ENCODE measurements at places on chromosomes 3 and 15. TPM values are rescaled to one million over a fixed set of nuclear protein-coding genes. Genes with fewer than 3 reads are reported as not detected.

The PLA2G4E gene
- total RNA-seq, result not detected

The CGNL1 gene
- total RNA-seq, result not detected

The EXOG gene
- 19.0 TPM for total RNA-seq

The TAMM41 gene
- 26.1 TPM for total RNA-seq

The IL5RA gene
- total RNA-seq, result 0.70 TPM

The AGBL1 gene
- total RNA-seq, result not detected

The GOLGA6L4 gene
- total RNA-seq, result 0.62 TPM

The TMEM207 gene
- not detected for total RNA-seq

The KIF15 gene
- total RNA-seq, result 23.6 TPM

The SAMD7 gene
- not detected for total RNA-seq

The EFHB gene
- 0.39 TPM for total RNA-seq

The TM4SF1 gene
- 0.18 TPM for total RNA-seq

The GPR87 gene
- total RNA-seq, result 0.61 TPM

The TMEM108 gene
- total RNA-seq, result not detected

The HRG gene
- total RNA-seq, result not detected

The SKOR1 gene
- total RNA-seq, result 0.15 TPM

The LRRC31 gene
- total RNA-seq, result not detected

The ABCF3 gene
- 70.9 TPM for total RNA-seq

The C3orf20 gene
- total RNA-seq, result 0.18 TPM

The ANKRD34C gene
- not detected for total RNA-seq

The SLC28A2 gene
- not detected for total RNA-seq

The NOX5 gene
- total RNA-seq, result not detected

The MORC1 gene
- not detected for total RNA-seq

The DLL4 gene
- not detected for total RNA-seq

The CKMT1A gene
- total RNA-seq, result not detected

The CIDEC gene
- not detected for total RNA-seq

The SAXO2 gene
- total RNA-seq, result 1.6 TPM

The SCN5A gene
- total RNA-seq, result 0.33 TPM

The LTF gene
- total RNA-seq, result not detected

The VIPR1 gene
- 5.9 TPM for total RNA-seq

The FEM1B gene
- total RNA-seq, result 39.6 TPM

The EDC3 gene
- 52.0 TPM for total RNA-seq

The ERC2 gene
- total RNA-seq, result not detected

The HTR3E gene
- total RNA-seq, result not detected

The GOLGA8T gene
- total RNA-seq, result not detected

The KCNMB2 gene
- total RNA-seq, result not detected

The ZXDC gene
- 24.2 TPM for total RNA-seq

Measured in CD8-positive, alpha-beta memory T cell (primary cell).